Muscle of back (tissue), 13 donors: ENCODE measurements at places on chromosomes 7 and 10. TPM values are rescaled to one million over a fixed set of nuclear protein-coding genes. Genes with fewer than 3 reads are reported as not detected.

- DNase-seq = no peak
Measured at GRCh38 chr7:157037028-157037427, 26.6 kb upstream of the MNX1 start.

DNA sequence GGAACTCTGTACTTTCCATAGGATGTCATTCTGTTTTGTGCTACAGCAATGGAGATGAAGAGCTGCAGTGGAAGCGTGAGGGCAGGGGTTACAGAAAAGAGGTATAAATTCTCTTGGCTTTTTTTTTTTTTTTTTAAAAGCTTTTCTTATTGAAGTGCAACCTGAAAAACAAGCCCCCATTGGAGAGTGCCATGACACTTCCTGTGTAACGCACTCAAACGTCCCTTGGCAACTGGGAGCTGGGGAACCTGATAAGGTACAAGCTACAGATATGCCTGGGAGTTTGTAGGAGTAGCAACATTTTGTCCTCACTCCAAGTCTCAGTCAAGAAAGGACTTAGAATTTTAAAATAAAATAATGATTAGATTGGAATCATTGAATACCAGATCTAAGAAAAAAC lies 512.1 kb downstream of the RPS24 start:
- DNase-seq = no peak

GRCh38 chr10:35635576-35635975 lies 6.5 kb downstream of the FZD8 start:
- peak; percentile 72 for DNase-seq

DNA sequence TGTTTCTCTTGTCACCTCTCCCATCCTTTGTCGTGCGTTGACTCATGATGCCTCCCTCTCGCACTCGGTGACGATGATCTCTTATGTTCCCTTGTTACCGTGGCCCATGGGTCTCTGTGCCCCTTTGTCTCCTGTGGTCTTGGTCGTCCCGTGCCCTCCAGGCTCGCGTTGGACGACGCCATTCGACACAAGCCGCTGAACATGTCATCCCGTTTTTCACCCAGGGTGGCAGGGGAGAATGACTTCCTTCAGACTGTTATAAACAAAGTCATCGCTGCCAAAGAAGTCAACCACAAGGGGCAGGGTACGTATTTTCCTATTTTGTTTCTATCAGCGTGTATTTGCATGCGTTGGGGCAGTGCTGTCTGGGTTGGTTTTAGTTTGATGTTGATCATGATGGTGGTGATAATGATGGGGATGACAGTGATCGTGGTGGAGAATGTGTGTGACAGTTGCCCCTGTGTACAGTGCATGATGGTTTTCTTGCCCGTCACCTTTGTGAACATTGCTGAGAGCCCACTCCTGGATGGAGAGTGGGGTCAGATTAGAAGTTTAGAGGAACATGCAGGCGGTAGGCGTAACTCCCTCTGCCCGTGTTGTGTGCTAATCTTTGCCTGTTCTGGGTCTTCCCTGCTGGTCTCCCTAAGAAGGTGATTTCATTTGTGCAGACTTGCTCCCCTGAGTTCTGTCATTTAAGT lies 107.0 kb downstream of the DOCK1 start:
- DNase-seq = no peak

- no peak for DNase-seq
Measured at GRCh38 chr7:30700941-30701340, 18.7 kb upstream of the CRHR2 start.

GRCh38 chr7:95028683-95029082 lies 121.3 kb downstream of the PPP1R9A start:
- DNase-seq = no peak

DNA sequence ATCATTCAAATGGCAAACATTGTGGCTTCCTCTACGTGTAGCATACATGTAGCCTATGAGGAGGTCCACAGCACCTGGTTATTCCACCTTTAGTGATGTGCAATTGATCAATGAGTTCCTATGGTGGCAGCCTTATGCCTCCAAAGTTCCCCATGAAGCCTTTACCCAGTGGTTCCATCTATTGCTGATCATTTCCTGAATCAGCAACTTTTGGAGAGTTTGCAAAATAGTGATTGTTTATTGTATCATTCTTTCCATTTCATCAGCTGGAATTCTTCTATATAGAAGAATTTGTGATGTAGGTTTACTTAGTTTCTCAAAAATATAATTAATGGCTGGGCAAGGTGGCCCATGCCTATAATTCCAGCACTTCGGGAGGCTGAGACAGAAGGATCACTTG lies 380.2 kb upstream of the MKI67 start:
- DNase-seq = no peak

DNA sequence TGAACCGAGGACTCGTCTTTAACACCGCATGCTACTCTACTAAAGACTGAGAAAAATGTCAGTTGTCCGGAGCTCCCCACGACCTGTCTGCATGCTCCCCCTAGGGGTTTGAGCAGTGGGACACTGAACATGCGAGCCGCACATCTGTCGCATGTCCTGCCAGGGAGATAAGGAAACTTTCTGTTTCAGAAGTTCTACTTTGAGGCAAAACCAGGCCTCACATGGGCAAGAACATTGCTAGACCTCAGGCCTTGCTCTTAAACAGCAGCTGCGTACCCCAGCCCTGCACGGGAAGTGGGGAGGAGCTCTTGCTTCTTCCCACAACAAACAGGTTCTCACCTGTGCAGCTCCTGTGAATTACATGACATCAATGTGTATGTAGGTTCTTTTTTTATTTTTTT lies 30.3 kb upstream of the HERPUD2 start:
- no peak for DNase-seq

DNA sequence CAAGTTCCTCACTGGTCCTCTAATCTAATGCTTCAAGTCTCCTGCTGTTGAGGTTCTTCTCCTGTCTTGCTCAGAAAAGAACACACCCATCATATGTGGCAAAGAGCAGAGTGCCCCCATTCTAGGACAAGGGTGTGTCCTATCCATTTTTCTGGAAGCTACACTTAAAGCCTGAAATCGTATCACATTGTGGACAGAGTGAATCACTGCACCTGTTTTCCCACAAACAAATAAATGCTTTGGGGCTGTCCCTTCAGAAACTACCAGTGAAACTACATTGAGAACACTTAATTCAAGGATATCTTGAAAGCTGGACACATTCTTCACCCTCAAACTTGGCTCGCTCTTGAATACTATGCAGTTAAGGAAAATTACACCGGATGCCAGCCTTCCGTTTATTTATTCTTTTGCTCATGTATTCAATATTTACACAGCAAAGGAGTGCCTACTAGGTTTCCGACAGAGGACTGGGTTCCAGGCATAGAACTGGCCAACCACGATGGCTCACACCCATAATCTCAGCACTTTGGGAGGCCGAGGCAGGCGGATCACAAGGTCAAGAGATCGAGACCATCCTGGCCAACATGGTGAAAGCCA lies 473.0 kb downstream of the GALNT17 start:
- no peak for DNase-seq

DNA sequence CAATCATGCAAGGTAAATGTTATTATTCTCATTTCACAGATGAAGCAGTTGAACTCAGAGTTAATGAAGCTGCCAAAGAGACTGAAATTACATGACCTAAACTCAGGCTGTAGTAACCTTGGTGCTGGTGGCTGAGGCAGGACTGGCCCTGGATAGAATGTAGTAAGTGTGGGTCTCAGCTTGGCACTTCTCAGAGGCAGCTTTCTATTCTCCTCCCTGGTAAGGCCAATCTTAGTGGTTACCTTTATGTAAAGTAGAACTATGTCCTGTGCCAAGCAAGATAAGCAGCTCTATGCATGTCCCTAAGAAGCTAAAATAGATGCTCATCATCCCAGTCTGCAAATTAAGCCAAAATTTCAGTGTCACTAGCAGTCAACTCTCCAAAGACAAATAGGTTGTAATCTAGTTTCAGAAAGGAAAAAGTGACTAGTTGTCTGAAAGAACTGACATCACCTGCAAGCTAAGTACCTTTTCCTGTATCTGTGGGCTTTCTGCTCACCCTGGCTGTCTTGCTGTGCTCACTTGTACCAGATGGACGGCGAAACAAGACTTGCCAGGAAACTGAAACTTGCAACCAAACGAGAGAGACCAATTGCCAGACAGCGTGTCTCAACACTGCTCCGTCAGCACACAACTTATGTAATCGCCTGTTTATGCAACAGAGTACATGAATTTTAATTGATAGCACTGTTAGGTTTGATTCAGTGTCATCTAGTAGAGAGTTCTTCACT lies 43.7 kb downstream of the CH25H start:
- DNase-seq = no peak

DNA sequence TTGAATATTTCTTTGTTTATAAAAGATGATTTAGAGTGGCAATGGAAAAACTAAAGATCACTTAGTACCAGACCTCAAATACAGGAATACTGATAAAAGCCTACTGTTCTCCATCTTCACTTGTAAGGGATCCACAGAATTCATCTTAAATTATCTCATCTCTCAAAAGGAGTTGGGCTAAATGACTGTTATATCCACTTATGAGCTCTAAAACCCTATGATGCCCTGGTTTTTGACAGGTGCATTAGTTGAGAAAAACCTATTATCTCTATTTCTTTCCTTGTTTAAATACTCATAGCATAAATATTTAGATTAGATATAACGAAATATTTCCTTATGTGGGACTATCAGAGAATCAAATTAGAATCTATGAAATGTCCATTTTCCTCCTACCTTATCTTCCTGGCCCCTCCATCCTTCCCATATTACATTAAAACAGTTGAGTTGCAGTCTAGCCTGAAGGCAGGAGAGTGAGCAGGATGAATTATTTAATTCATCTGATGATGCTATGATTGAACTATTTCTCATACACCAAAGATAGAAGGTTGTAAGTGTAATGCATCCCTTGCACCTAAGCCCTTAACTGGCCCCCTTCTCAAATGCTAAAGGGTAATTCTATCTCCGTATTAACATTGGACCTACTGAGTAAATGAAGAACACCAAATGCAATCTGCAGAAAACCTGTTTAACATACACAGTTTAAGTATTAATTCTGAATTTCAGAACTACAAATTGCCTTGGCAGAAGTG lies 29.7 kb downstream of the PPP3CB start:
- peak; percentile 12 for DNase-seq

GRCh38 chr10:96585736-96586418 lies 935 bp downstream of the TM9SF3 start:
- no peak for DNase-seq

USP54 gene
- polyA plus RNA-seq = 17.5 TPM

GNAT3 gene
- not detected for polyA plus RNA-seq

TRPV5 gene
- 0.08 TPM for polyA plus RNA-seq

TRAPPC14 gene
- 10.6 TPM for polyA plus RNA-seq
